Umbilical cord (tissue), 2 donors: ENCODE measurements at places on chromosomes 5 and 9. TPM values are rescaled to one million over a fixed set of nuclear protein-coding genes. Genes with fewer than 3 reads are reported as not detected.

DNA sequence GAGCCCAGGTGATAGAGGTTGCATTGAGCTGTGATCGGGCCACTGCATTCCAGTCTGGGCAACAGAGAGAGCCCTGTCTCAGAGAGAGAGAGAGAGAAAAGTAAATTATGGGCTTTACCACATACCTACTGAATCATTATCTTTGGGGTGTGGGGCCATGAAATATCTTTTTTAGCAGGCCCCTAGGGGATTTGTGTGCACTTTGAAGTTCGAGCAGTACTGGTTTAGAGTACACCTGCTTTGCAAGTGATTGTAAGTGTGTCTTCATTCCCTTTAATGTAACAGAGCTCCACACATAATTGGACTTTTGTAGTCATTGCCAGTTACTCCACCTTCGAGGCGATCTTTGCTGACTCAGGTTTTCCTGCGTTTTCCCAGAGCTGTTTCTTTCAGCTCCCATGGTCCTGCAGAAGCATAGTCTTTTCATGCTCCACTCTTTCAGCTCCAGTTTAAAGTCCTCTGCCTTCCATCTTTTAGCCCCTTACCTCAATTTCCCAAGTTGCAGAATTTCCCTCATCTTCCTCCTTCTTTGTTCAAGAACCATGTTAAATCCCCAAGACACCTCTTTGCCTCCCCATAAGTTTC, 24.0 kb upstream of the FRMPD1 start:
- peak; percentile 22 for DNase-seq

GRCh38 chr9:136648751-136649150, 14.0 kb upstream of the EGFL7 start:
- DNase-seq, result no peak

GRCh38 chr5:111454198-111454622, 58.1 kb downstream of the STARD4 start:
- DNase-seq, result peak; percentile 67

IRX1 gene
- total RNA-seq, result 4.3 TPM

GRCh38 chr5:172077664-172078425, 71.4 kb upstream of the FBXW11 start:
- no peak for DNase-seq

FAM120AOS gene
- total RNA-seq, result 52.5 TPM

DNA sequence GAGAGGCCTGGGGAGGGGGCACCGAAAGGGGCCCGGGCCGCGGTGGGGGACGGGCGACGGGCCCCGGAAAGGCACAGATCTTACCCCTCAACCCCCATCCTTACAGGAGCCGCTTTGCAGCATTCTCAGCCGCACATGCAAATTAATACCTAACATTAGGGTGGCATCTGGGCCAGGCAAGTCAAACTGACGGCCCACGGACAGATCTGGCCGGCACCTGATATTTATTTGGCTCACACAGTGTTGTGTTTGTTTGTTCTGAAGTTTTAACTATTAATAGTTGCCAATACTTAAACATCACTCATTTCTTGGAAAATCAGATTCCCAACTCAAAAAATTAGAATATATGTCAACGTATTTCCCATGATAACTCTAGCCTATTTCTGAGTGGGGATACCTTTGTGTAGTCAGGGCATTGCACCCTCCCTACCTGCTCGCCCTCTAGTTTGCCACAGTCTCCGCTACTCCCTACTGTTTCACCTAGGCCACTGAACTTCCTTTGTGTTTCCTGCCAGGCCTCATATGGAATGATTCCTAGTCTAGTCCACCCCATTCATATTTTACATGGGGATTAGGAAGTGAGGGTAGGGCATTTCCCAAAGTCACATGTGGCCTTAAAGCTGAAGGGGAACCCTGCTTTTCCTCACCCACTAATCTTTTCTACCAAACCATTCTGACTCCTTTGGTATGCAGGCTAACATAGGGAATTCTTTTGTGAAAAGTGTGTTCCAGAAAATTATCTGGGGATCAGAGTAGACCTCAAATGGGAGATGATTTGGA, 71.9 kb upstream of the LARP1 start:
- no peak for DNase-seq

FAM81B gene
- total RNA-seq, result 1.7 TPM

- DNase-seq, result peak; percentile 60
Observed at GRCh38 chr9:128911529-128912035, 9.2 kb upstream of the PHYHD1 start.

- no peak for DNase-seq
Observed at GRCh38 chr5:36919238-36919637, 42.7 kb downstream of the NIPBL start.

PROB1 gene
- 2.4 TPM for total RNA-seq

- DNase-seq, result peak; percentile 84
Observed at GRCh38 chr9:93098236-93098946, 2.4 kb downstream of the CARD19 start.

GRCh38 chr5:72185496-72186329, 78.4 kb downstream of the MAP1B start:
- DNase-seq, result no peak

DNA sequence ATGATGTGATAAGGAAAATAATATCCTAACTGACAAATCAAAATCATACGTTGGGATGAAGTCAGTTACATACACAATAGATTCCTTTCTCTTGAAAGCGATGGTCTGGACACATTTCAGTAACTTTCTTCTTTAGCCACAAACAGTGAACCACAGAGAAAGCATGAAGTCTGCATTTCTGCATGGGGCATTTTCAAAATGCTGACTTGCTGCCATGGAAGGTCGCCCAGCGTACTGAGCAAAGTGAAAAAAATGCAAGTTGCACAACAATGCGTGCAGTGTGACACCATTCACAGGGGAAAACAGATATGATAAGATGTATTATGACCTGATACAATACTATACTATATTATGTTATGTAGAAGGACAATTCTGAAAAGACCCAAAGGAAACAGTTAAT, 146.3 kb downstream of the SNX18 start:
- DNase-seq, result peak; percentile 58

DNA sequence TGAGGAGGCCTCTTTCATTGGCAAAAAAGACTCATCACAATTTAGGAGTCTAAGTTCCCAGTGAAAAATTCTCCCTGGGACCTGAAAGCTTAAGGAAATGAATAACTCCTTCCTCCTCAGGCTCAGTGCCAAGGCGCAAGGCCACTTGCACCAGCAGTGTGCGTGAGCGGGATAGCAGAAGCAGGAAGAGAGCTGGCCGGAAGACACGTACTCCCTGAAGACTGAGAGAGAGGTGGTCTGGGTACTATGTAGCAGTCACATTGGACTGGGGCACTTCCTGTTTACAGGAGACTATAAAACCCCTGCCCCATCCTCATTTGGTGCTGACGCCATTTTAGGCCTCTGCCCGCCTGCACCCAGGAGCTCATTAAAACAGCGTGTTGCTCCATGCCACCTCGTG, 66.3 kb upstream of the IL33 start:
- DNase-seq, result no peak

DNA sequence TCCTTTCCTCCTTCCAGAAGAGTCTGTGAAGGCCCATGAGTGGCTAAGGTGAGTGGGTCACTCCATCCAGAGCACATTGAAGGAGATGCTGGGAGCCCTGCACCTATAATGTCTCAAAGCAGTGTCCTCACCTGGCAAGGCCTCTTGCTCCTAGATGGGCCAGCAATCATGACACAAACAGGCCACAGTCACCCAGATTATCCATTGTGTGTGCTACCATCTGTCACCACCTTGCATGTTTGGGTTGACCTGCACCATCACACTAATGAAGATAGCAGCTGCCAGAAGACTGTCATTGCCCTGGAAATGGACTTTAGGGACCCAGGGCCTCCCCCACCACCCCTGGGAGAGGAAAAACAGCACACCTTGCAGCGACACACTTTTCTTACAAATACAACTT, 69.6 kb downstream of the GABBR2 start:
- no peak for DNase-seq

DNA sequence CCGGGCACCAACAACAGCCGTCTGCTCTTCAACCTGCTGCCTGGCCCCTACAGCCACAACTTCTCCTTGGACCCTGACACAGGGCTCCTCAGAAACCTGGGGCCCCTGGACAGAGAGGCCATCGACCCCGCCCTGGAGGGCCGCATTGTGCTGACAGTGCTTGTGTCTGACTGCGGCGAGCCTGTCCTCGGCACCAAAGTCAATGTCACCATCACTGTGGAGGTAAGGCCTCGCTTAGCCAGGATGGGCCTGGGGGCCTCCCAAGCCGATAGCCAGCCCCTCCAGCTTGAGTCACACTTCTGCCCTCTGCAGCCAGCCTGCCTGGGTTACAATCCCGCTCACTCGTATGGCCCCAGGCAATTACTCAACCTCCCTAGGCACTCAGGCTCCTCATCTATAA, 28.6 kb downstream of the GPRIN1 start:
- no peak for DNase-seq

DNA sequence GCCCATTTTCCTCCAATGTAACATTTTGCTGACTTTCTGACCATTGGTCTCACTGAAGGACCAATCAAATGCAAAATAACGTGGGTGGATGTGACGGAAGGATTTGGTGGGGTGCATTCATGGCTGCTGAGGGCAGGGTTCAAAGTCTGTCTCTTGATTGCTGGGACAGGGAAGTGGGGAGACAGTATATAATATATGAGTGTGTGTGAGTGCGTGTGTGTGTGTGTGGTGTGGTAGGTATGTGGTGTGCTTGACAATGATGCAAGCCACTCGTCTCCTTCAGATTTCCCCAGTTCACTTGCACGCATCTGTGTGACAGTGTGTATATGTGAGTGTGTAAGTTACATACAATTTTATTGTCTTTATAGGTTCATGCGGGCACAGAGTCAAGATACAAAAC, 477.3 kb downstream of the DIRAS2 start:
- DNase-seq, result no peak

DNA sequence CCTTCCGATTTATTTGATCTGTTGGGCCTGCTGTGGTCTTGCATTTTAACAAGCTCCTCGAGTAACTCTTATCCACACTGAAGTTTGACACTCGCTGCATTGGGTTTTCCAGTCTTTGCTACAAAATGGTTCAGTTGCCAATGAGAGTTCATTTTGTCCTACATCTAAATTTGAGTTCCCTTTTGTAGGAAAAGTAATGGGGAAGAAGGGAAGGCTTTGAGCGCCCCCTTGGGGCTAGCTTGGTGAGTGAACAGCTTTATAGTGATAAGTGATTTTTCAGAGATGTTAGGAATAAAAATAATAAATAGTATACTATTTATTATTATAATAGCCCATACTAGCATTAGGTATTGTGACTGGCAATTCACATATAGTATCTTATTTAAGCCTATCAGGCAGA, 89.9 kb upstream of the GNAQ start:
- DNase-seq, result peak; percentile 53

DNA sequence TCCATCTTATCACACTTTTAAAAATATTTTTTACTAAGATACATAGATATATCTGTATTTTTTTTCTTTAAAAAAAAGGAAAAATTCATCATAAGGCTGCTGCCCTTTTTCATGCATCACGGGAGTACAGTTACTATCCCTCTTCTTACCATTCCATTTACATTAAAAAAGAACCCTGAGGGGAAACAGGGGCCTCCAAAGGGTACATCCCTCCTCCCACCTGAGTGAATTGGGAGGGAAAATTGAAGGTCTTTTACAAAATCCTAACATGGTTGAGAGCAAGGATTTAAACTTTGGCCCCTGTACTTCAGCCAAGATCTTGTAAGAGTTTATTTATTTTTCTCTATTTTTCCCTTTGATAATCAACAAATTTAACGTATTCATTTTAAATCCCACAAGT, 319.2 kb downstream of the MLLT3 start:
- DNase-seq, result no peak

PDCD1LG2 gene
- total RNA-seq, result 12.8 TPM

ST8SIA4 gene
- 13.5 TPM for total RNA-seq

DNA sequence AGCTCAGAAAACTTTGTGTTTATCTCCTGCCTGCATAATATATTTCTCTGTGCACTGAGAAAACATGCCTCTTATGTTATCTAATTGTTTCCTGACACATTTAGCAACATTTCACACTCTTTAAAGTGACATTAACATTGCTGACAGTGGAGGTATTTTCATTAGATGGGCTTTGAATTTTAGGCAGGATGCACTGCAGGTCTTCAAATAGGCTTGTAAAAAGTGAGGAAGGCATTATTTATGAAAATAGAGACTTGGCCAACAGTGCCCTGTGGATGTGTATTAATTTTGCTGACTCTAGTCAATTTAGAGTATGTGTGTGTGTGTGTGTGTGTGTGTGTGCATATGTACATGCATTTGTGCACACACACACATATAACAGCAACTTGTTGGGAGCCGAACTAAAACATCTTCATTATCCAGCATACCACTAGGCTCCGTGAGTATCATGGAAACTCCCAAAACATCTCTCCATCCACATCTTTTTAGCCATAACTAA, 429.5 kb upstream of the WWC1 start:
- no peak for DNase-seq

KCNV2 gene
- 1.4 TPM for total RNA-seq

SPATA31E1 gene
- total RNA-seq, result 2.9 TPM

PGM5 gene
- 194 TPM for total RNA-seq

SLC46A2 gene
- 0.24 TPM for total RNA-seq

GRCh38 chr9:17839776-17840175, 260.9 kb downstream of the SH3GL2 start:
- DNase-seq, result no peak

DNA sequence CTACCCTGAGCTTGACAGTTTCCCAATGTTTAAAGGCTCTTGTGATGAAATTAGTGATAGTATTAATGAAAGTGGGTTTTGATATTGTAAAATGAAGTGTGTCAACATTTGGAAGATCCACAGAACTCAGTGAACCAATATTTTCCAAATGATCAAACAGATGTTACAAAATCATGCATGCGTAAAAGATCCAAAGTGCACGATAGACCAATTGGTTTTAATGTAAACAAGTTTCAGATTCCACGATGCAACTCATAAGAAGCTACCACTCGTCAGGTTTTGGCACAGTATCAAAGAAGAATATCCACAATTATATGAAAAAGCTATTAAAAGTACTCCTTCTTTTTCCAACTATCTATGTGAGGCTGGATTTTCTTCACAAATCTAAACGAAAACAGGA, 82.3 kb downstream of the SLC38A9 start:
- DNase-seq, result no peak

LAMC3 gene
- total RNA-seq, result 17.8 TPM

GRCh38 chr9:117825609-117826347, 121.6 kb downstream of the TLR4 start:
- peak; percentile 2 for DNase-seq

- no peak for DNase-seq
Observed at GRCh38 chr9:2178034-2178734, 163.0 kb downstream of the SMARCA2 start.
